ENCODE measurements at places on chromosomes 2 and 18.

GRCh38 chr2:136031711-136032110 lies 46.3 kb upstream of the DARS1 start:
- no peak for DNase-seq

GRCh38 chr2:165864296-165864695 lies 70.2 kb upstream of the GALNT3 start:
- no peak for DNase-seq

DNA sequence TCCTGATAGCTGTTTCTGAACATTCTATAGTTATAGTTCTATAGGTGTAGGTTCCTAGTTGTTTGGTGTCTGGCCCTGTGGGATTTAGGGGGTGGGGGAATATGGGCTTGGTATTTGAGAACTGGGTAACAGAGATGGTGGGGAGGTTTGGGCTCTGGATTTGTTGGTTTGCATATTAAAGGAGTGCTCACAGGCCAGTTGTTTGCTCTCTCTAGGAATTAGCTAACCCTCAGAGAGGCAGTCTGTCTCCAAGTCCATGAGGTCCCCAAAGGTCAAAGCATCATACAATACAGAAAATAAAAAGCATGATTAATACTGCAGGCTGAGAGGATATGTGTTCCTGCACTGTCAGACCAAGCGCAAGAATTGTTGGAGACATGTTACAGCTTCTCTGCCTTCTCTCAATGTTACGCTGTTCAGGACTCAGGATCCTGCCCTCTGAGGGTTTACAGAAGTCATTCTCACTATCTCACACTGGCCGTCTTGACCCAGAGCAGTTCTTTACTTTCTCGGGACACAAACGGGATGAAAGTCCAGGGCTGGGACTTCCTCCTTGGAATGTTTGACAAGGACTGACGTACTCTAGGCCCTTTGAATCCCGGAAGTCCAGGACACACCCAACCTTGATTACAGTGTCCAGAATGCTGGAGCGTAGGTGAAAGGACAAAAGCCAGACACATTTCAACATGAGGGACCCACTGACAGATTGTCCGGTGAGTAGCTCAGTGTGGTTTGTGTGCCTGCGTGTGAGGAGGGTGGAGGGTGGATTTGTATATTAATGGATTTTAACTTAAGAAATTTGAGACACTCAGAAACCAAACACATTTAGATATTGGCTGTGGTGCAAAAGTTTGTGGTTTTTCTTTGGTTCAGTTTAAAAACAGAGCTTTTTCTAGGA lies at the start of gene NOSTRIN:
TSS of gene NOSTRIN (plus strand) at position 677 of the 898 bp plus-strand sequence. CDS start at position 687, 10 bp downstream.
- DNase-seq: no peak

DNA sequence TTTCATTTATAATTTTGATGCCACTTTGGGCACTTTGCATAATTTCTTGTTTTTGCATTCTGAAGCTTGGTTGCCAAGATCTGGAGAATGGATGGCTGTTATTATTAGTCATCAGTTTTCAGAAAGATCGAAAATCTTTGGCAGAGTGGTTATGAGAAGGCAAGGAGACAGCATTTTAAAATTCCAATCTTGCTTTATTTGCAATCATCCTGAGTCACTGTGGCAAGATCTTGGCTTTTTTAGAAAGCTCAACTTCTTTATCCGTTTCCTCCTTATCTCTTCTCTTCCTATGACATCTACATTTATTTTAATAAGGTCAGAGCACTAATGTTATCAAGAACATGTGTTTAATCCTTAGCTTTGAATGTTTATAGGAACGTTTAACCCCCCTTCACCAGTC lies 31.1 kb upstream of the EIF2AK3 start:
- no peak for DNase-seq

DNA sequence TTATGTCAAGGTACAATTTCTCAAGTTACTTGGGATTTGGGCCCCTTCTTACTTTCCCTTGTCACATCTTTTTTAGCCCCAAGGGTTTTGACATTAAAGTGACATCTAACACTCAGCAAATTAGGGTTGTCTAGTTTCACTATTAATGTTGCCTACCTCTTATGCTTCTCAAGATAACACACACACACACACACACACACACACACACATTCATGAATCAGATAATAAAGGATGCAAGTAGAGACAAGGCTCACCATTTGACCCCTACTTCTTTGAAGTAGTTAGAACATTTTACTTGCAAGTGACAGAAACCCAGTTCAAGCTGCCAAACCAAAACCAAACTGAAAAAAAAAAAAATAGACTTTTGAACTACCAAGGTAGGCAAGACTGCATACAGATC lies 138.8 kb downstream of the TRIB2 start:
- DNase-seq: no peak

- no peak for DNase-seq
Observed at GRCh38 chr2:27250652-27251379, 12.0 kb downstream of the SLC30A3 start.

GRCh38 chr18:56035546-56035945 lies 447.6 kb upstream of the TCF4 start:
- no peak for DNase-seq

- DNase-seq: no peak
Observed at GRCh38 chr18:54766634-54767033, 61.6 kb upstream of the RAB27B start.

DNA sequence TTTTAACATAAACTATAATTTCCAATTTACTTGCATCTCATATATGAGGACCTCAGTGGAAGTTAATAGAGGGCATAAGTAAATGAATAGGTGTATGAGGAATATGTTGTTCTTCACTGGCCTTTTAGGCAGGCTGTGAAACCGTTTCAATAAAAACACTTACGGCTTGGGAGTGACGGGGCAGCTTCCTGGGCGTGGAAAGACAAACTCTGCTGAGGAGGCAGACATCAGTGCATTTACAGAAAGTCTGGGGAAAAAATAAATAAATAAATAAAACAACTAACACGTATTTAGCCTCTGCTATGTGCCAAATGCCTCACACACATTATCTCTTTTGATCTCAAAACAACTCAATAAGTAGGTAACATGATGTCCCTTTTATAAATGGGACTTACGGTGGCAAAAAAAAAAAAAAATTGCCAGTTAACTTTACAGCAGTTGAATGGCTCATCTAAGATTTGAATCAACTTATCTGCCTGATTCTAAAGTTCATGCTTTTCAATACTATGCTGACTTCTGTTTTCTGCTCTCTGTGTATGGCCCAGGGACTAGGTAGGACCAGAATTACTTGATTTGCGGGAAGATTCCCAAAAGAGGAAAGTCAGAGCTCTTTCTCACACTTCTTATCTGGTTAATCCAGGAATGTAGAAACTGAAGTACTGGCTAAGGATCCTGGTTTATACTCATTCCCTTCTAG lies 77.5 kb upstream of the LRATD1 start:
- no peak for DNase-seq

DNA sequence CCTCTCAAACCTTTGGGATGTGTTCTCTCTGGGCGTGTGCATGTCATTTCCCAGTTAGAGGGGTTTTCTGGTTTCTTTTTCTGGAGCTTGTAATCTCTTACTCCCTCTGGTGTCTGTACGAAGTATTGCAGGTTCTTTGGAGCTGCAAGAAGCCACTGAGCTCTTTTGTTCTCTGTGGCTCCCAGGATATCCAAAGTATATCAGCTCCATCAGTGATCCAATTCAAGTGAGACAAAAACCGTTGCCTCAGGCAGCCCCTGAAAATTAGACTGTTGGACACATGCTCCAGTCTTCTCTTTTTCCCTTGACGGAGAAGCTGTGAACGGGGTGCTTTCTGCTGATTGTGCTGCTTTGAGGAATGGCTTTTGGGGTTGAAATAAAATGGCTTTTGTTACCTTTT lies 59.0 kb upstream of the LDLRAD4 start:
- DNase-seq: no peak

DNA sequence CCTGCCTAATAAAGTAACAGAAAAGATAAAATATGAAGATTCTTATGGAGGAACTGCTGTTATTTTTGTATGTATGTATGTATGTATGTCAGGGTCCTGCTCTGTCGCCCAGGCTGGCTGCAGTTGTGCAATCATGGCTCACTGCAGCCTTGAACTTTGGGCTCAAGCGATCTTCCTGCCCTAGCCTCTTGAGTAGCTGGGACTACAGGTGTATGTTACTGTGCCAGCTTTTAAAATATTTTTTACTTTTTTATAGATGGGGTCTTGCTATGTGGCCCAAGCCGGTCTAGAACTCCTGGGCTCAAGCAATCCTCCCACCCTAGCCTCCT lies 26.7 kb downstream of the ANKRD29 start:
- DNase-seq: no peak

- DNase-seq: no peak
Observed at GRCh38 chr18:31835528-31836133, 75.0 kb upstream of the SLC25A52 start.

GRCh38 chr2:178761759-178762371 lies 45.4 kb downstream of the TTN start:
- DNase-seq: no peak

DNA sequence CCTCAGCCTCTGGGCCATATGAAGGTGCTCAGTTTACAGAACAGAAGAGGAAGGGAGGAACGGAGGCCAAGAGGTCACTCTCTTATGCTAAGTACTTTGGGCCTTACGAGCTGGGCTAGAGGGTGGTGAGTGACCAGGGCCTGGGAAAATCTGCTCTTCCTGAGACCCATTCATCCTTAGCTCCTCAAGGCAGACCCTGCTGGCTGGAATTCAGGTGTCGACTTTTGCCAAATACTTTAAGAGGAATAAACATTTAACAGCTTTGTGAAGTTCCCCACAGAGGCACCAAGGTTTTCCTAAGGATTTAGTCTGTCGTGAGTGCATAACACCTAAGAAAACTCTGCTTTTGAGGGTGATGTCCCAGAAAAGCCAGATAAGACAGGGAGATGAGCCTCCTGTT lies 129.7 kb upstream of the SIX2 start:
- no peak for DNase-seq

GRCh38 chr2:117875786-117876185 lies 61.3 kb downstream of the DDX18 start:
- DNase-seq: no peak

DNA sequence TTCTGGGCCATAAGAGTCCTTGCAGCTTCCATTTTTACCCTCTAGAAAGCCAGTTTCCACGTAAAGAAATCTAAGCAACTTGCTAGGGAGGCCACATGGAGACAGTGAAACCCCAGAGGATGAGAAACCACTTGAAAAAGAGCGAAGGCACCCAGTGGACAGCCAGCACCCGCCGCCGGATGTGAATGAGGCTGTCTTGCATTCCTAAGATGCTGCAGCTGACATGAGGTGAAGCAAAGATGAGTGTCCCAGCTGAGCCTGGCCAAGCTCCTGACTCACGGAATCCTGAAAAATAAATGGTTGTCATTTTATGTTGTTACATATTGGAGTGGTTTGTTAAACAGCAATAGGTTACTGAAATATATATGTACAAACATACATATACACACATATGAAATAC lies 65.9 kb upstream of the STPG4 start:
- no peak for DNase-seq

GRCh38 chr18:37409878-37410277 lies 155.7 kb downstream of the CELF4 start:
- DNase-seq: no peak

DNA sequence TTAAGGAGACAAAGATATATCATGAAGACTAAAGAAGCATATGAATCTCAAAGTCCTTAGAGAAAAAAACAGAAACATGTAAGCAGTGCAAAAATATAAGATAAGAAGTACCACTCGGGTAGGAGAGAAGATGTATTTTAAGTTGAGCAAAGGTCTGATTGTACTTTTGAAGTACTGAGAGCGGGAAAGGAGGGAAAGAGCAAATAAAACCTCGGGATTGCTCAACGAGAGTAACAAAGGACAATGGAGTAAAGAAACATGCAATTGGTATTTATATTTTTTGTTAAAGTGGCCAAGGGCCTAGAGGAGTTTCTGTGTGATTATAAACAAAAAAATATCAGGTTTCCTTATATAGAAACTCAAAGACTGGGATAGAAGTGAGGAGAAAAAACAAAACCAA lies 251.9 kb downstream of the LNPK start:
- DNase-seq: no peak

DNA sequence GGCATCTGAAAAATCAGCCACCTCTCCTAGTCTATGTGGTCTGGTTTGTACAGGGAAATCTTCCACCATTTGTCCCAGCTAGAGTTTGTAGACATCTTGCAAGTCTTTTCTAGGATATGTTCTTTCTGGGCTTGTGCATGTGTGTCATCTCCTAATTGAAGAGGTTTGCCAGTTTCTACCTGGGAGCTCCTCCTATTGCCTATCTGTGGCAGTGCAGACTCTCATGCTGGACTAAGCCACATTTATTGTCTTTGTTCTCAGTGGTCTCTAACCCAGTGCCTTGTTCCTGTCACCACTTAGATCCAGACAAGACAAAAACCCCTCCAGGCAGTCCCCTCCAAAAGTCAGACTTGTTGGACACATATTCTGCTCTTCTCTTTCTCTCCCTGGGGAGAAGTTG lies 72.0 kb upstream of the MRPS9 start:
- no peak for DNase-seq

GRCh38 chr2:9178110-9178903 lies 28.3 kb upstream of the ASAP2 start:
- no peak for DNase-seq

- no peak for DNase-seq
Observed at GRCh38 chr2:217695033-217695520, 307.7 kb downstream of the TNS1 start.

DNA sequence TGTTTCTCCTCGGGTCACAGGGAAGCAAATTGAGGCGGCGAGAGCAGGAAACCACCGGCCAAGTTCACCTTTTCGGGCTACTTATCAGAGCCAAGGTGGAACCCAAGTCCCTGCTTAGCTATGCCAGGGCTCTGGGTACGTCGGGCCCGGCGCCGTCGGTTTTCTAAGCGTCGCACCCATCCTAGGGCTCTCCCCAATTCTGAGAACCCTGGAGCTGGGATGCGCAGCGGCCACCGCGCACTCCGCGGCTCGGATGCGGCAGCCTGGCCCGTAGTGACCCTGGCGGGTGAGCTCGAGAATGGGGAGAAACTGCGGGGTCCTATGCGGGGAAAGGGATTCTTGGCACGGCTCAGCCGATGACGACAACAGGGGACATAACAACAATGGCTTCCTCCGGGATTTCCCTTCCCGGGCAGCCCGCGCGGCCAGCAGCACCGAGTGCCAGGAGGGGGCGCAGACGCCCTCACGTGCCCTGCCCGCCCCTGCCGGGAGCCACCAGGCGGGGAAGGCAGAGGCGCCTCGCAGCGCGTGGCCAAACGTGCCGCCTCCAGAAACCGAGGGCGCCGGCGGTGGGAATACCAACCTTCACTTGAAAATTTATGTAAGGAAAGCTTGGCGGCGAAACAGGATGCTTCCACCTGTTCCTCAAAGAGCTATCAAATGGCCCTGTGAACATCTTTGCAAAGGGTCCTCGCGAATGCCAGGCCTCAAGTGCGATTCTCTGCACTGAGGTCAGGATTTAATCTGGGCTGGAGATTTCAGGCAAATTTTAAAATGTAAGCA lies 2.1 kb upstream of the SLC30A3 start:
- peak; percentile 79 for DNase-seq

DNA sequence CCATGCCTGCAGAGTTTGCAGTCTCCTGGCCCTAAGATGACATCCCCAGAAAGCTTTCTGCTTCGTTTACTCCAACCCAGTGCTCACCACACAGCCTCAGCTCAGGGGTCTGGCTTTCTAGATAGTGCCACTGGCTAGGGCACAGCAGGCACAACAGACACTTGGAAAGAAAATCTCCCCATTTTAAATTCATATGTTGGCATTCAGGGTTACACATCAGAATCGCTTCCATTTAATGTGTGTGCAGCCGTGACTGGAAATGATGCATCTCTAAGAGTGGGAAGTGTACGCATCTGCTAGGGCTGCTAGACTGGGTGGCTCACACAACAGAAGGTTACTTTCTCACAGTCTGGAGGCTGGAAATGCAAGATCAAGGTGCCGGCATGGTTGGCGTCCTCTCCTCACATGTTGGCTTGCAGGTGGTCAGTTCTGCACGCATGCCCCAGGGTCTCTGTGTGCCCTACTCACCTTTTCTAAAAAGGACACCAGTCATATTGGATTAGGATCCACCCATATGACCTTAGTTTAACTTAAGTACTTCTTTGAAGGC lies 329.4 kb upstream of the RAB12 start:
- DNase-seq: no peak
